ENCODE measurements at places on chromosomes 4 and X.
A peak's percentile ranks its signal among the peaks of the same experiment; 100 is the strongest.

DNA sequence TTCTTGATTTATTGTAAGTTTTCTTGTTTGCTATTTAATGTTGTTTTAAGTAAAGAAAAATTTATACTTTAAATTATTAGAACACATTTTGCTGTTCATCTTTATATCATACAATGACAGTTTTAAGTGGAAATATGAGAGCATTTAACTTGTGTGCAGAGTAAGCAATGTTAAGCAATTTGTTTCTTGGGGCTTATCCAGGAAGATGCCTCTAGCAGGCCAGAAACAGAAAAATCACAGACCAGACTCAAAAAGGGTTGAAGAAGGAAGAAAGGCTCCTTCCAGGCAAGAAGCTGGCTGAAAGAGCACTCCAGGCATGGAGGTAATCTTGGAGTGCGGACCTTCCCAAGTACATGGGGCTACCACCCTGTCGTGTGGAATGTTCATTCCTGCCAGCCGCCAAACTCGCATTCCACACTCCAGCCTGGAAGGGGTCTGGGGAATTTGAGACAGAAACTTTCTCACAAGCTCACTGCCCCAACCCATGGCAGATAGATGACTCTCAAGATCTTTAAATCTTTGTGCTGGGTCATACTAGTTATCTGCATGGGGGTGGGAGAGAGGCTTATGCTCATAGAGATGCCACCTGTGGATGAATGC is 1521.3 kb upstream of the AGA start:
- DNase-seq: no peak

GRCh38 chr4:84439996-84440395 is 59.1 kb downstream of the NKX6-1 start:
- no peak for DNase-seq

GRCh38 chrX:142233400-142233799 is 28.3 kb upstream of the MAGEC2 start:
- DNase-seq: no peak

DNA sequence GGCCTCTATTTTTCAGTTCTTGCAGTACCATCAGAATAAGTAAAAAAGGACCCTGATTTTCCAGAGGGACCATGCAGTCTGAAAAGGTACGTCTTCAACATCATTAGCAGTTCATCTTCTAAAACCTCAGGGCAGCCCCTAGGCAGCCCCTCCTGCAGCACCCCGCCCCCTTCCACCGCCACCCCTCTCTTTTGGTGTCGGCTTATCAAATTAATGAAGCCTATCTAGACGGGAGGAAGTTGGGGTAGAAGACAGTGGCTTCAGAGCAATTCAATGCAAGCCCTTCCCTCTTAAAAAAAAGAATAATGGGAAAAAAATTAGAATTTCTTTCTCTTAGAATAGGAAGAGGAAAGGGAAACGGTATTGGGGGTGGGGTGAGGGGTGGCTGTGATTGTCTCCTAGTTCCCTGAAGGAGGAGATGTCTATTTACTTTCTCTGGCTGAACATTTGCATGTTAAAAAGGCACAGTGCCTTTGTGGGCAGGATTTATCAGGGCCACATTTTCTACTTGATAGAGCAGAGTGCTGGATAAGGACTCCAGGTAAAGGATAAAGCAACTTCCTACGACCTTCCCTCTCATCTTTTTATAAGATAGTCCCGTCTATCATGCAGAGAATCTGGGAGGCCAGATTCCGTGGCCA is 159.4 kb downstream of the MGST2 start:
- no peak for DNase-seq

- DNase-seq: no peak
These were observed 1.1 kb upstream of the MRPL1 start for GRCh38 chr4:77861495-77861894.

- no peak for DNase-seq
These were observed 9.0 kb downstream of the ARAP2 start for GRCh38 chr4:36235306-36235705.

GRCh38 chr4:85398276-85398675 is 76.7 kb upstream of the ARHGAP24 start:
- DNase-seq: peak; percentile 44

DNA sequence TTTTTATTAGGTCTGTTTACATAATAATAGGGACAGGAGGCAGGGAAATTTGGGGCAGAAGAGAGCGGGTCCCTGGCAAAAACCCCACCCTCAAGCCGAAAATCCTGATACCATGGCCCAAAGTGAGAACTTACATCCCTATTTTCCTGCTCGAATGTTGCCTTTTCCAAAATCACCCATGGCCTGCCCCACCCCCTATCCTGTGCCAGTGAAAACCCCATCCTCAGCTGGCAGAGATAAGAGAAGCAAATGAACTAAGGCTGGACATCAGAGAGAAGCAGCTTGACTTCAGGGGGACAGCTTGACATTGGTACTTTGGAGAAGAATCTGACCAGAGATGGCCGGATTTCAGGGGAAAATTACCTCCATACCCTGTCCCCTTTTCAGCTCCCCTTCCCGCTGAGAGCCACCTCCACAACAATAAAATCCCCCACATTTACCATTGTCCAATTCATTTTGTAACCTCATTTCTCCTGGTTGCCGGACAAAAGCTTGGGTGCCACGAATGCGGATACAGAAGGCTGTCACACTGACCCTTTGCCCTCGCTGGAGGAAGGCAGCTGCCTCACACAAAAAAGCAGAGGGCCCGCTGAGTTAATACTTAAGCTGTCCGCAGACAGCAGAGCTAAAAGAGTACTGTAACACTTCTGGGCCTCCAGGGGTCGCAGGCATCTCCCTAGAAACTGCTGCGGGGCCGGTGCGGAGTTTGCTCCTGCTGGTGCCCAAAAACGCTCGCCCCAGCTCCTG is 196.2 kb downstream of the SNCA start:
- DNase-seq: peak; percentile 9

- no peak for DNase-seq
These were observed 136.8 kb downstream of the ANAPC4 start for GRCh38 chr4:25513814-25514213.

DNA sequence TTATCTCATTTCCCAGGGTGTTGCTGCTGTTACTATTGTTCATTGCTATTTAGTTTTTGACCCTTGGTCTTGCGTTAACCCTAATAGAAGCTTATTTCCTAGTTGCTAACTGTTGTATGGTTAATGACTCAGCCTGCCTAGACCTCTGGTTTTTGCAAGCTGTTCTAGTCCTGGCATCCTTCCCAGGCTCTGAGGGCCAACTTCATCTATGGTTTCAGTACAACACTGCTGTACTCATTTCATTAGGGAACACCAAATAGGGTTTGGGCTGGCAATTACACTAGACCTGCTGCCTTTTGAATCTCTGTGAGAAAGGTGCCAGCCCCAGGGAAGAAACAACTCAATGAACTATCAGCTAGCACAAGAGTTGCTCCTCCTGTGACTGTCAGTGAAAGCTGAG is 59.6 kb downstream of the DCX start:
- peak; percentile 9 for DNase-seq

DNA sequence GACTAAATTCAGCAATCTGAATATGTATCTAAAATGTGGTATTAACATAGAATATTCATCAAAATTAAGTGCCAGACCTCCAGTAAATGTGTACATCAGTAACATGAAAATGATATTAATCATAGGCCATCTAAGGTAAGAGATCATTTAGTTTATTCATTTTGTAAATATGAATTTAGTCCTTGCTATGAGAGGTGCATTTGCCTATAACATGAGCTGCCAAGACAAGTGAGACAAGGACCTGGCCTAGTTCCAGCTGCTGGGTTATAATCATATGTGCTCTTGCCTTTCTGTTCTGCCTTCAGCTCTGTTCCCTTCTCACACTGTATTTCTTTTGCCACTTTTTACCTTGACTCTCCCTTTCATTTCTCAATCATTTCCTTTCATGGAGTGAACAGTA is 160.0 kb downstream of the STIM2 start:
- no peak for DNase-seq

GRCh38 chr4:189988877-189989431 is 38.1 kb downstream of the FRG2 start:
- DNase-seq: no peak

GRCh38 chrX:118655561-118656246 is 71.7 kb upstream of the IL13RA1 start:
- DNase-seq: no peak

DNA sequence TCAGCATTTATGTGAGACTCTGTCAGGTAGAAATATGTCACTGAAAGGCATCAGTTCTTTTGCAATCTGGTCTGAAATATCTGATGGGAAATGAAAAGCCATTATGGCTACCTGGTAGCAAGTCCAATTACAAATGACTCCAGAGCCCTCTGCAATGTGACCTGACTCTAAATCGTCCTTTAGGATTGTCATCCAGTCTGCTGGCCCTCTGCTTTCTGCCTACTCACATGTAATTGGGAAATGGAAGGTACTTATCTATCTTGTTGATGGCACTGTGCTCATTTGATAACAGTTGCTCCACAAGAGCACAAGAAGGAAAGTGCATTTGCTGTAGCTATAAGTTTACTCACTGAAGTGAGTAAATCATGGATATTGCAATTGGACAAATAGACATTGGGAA is 799.8 kb downstream of the RAPGEF2 start:
- DNase-seq: no peak

- no peak for DNase-seq
These were observed 53.1 kb downstream of the ATXN3L start for GRCh38 chrX:13266641-13267345.

DNA sequence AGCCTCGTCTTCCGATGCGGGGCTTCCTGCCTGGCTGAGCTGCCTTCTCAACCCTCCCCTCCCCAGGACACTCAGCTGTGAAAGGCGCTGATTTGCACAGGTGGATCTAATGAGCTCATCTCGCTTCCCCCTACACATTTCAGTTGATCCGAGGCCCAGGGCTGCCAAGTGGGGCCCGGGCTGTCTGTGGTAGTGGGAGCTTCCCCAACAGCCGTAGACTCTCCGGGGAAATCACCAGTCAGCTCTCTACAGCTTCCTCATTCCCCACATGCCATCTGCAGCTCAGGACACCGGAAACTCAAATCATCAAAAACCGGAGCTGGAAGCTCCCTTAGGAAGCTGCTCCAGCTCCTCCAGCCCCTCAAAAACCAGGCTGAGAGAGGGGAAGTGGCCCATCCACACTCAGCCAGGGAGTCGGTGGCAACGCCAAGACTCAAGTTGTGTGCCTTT is 56.2 kb downstream of the SMIM20 start:
- no peak for DNase-seq

DNA sequence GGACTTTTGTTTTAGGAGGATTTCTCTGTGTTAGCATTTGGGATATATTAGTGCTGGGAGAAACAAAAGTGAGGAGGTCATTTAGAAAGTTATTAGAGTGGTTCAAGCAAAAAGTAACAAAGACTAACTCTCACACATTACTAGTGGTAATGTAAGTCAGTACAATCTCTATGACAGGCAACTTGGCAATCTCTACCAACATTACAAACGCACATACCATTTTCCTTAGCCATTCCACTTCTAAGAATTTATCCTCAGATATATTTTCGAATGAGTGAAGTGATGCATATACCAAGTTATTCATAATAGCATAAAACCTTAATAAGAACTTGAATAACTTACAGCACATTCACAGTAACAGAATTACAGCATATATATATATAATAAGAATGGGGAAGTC is 146.2 kb downstream of the PRSS12 start:
- no peak for DNase-seq

- DNase-seq: no peak
These were observed 68.8 kb downstream of the ARFIP1 start for GRCh38 chr4:152848508-152848907.

DNA sequence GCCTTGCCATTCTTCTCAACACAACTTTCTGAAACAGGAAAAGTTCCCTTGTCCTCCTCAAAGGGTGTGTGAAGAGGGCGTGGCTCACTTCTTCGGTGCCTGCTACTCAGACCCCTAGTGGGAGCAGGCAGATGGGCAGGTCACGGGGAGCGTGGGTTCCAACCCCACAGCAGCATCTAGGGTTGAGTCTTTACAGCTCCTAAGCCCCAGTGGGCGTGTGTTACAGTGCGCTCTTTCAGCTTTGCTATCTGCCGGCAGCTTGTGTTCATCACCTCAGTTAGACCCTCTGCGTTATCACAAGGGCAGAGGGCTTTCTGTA is 57.5 kb upstream of the KLF3 start:
- no peak for DNase-seq

DNA sequence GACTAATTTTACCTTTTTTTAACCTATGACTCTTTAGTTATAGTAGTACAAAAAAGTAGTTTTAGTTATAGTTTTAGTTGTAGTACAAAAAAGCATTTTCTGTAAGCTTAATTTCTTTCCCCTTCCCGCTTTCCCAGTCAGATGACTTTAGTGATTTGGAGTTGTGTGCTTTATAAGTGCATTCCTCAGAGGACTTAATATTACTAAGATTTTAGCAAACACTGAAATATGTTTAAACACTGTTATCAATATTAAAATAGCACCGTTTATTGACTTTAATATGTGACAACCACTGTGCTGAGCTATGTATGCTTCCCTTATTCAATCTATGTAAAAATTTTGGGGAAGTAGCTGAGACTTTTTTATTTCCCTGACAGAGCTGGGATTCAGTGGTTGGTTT is 22.8 kb downstream of the GUF1 start:
- no peak for DNase-seq

DNA sequence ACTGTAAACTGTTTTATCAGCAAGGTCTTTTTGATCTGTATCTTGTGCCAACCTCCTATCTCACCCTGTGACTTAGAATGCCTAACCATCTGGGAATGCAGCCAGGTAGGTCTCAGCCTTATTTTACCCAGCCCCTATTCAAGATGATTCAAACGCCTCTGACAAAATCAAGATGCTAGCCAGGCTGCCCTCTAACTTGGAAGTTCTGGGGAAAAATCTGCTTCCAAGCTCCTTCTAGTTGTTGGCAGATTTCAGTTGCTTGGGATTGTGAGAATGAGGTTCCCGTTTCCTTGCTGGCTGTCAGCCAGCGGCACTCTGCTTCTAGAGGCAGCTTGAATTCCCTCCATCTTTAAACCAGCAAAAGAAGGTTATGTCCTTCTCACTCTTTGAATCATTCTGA is 34.7 kb downstream of the LUZP4 start:
- no peak for DNase-seq

DNA sequence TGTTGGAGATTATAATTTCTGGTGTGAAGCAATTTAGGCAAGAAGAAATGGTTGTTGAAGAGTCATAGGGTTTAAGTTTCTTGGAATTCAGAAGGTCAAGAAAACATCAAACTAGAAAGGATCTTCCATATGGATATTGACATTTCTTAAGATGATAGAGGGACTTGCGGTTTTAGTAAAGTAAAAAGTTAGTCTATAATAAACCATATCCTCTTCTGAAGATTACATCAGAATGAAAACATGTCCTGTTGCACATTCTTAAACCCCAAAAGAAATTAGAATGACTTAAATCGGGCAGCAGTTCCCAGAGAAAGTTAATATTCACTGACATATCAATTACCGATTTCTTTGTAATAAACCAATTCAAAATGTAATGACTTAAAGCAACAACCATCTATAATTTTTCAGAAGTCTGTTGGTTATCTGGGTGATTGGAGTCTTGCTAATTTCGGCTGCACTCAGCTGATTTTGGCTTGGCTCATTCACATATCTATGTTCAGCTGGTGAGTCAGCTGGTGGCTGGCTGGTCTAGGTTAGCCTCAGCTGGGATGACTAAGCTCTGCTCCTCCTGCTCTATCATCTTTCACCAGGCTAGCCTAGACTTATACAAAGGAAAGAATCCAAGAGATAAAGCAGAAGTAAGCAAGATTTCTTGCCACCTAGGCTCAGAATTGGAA is 24.4 kb upstream of the DYNLT3 start:
- peak; percentile 47 for DNase-seq

- no peak for DNase-seq
These were observed 3.1 kb downstream of the PRKG2 start for GRCh38 chr4:81211956-81212355.

Data from fibroblast of skin of left biceps (primary cell).